ENCODE measurements at places on chromosomes 4 and X.

DNA sequence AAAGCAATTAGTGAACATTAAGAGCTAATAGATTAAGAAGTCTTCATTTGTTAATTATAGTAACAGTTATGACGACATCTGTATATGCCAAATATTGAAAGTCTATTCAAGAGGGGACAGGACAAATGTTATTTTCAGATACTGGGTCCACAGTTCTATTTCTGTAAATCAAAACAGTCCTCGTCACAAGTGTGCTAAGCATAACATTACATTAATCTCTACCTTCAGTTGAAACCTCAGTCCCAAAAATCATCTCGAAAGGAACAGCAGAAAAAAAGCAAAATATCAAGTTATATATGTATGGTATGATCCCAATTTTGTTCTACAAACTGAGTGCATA, 70.3 kb downstream of the APBB2 start:
- DNase-seq, result no peak

- no peak for DNase-seq
Measured at GRCh38 chrX:117969782-117970181, 146.8 kb downstream of the KLHL13 start.

DNA sequence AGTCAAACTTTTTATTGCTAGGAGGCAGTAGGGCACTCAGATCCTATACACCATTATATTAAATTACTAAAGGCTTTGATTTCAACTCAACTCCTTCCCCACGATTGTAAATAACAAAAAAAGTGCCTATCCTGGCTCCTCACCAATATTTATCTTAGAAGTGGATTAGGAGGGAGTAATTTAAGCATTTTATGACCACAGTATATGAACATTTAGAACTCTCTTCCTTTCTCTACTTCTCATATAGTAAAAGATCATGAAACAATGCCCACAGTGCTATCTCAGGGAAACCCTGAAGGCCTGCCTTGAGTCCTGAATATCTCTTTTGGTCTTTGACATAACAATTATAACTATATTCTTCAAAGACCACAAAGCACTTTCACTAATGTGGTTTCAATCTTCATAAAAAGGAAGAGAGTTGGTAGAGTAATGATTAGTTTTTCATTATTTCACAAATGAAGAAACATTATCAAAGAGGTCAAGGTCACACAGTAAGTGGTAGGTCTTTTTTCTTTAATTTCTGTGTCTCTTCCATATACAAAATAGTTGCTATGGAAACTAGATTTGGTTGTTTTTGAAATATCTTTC, 29.1 kb upstream of the ADH1C start:
- DNase-seq, result no peak

DNA sequence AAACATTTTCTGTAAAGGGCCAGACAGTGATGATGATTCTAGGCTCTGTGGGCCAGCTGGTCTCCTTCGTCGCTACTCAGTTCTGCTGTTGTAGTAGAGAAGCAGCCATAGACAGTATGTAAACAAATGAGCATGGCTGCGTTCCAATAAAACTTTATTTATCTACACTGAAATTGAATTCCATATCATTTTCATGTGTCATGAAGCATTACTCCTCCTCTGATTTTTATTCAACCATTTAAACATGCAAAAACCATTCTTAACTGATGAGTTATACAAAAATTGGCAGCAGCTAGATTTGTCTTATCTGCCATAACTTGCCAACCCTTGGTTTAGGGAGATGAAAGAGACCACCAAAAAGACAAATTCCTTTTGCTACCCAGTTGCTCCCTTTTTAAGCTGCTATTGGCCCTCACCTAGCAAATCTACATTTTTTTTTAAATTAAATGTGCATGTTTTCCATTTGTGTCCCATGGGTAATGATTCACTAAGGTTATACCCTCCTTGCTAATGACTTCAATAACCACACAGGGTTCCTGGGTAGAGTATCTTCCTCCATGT, 309.9 kb downstream of the DHX15 start:
- no peak for DNase-seq

GRCh38 chr4:116066711-116067245, 953.4 kb upstream of the NDST4 start:
- DNase-seq, result no peak

DNA sequence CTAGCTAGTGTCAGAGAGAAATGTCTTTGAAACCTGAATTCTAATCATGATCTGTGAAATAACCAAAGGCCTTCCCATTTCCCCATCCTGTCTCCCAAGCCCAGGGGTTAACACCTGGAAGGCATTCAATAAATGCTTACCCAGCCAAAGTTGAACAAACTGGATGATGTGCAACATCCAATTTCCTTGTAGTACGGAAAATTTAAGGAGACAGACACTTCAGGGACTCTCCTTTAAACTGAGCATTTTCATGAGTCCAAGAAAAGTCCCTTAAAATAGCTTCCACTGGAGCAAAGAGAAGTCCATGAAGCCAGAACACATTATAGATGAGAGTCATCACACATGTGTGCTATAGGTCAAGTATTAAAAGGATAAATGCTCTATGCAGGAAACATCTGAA, 271.2 kb downstream of the RAB28 start:
- DNase-seq, result no peak

Data from GM12892 (cell line).